H54 (cell line): ENCODE measurements at places on chromosomes 13 and 19.
A peak's percentile ranks its signal among the peaks of the same experiment; 100 is the strongest.

DNA sequence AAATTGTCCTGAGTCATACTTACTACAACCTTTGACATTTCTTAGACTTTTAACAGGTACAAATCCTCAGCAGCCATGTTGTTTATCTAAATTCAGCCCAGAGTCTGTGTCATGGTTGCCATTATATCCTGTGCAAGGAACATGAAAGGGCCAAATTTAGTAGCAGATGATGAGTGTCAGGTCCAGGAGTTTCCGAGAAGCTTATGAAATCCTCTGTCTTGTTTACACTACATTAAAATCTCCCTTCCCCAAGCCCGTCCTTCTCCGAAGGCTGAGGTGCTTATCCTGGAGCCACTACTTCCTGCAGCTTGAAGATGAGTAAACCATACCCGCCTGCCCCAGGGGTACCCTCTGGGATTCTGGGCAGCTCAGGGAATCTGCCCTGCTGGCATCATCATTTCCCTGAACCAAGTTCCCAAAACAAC is 102.6 kb upstream of the SERP2 start:
- DNase-seq: no peak

- DNase-seq: no peak
Observed at GRCh38 chr13:43171489-43171888, 148.1 kb downstream of the DNAJC15 start.

DNA sequence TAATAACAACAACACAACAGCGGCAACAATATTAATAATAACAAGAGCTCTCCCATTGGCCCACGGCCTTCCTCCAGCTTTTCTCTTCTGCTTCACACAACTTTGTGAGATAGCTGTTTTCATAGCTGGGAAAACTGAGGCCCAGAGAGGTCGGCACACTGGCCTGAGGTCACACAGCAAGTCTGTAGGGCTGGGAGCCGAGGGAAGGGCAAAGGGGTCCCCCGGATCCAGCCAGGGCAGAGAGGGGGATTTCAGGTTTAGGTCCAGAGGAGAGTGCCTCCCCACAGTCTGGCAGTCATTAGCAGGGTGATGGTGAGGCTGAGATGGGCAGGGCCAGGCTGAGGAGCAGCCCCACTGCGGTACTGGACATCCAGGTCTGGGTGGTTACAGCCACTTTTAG is 9.0 kb upstream of the CADM4 start:
- DNase-seq: no peak

DNA sequence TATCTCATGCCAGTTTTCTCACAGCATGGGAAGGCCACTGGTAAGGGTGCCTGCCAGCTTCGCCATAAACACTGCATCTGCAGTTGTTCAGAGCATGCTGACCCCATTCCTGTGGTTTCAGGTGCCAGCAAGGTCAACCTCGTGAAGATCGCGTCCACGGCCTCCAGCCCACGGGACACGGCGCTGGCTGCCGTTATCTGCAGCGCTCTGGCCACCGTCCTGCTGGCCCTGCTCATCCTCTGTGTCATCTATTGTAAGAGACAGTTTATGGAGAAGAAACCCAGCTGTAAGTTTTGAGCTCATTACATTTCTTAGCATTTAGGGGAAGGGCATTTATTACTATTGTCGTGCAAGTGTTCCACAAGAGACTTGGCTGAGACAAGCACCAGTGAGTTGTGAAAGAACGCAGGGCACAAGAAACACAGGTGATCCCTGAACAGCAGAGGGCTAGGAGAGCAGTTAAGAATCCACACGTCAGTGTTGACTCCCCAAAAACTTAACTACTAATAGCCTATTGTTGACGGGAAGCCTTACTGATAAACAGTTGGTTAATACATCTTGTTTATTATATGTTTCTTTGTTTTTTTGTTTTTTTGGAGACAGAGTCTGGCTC is 88.8 kb downstream of the TNFRSF19 start:
- DNase-seq: no peak

DNA sequence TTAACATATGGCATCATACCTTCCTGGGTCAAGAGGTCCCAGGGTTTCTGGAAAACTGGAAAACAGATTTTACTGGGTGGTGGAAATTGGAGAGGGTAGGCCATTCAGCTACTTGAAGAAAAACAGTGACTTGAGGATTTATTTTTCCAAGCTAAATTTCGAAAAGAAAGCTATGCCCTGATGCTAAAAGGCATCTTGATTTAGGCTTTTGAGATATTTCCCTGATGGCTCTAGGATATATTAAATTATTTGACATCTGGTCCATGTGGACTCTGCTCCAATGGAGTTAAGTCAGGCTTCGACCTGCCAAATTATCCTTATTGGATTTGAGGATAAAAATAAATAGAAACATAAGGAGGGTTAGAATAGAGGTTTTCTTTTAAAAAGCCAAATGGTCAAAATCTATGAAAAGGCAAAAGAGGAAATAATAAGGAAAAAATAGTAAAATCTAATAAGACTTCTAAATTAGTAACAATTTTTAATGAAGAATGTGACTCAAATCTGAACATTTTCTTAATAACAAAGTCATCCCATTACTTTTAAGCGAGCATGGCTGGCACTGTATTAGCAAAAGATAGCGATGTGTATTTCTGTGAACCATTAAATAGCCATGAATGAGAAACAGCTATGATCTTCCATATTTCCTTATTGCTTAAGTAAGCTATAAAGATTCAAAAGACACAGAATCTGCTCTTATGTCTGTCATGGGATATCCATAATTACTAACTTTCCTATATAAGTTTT is 190.0 kb upstream of the MIR17HG start:
- no peak for DNase-seq

DNA sequence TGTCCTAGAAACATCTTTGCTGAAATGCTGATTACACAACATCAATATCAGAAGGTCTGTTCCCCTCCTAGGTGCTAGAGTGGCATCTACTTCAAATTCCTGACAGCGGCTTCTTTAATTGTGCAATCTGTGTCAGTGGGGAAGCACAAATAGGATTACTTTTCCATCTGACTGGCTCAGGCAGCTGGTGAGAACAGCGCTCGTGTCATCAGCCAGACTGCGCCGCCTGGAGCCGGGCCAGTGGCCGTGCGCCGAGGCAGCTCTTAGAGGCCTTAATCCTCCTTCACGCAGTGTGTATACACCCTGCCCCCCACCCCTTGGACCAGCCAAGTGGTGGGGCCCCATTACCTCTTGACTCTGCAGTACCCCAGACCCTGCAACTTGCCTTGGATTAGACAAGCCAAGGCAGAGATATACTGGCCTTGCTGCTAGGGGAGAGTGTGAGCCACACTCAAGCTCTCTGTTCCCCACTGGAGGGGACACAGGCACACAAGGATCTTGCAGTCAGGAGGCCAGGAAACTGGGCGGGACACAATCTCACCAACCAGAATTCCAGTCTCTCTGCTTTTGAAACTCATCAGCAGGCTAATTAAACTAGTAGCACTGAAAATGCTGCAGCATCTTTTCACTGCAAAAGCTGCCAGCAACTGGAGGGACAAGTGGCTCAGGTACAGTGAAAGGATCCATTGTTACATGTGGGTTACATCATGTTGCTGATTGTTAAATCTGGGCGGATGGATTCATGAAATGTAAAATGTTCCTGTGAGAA is 48.9 kb upstream of the EPHX3 start:
- DNase-seq: peak; percentile 56
